ENCODE measurements at places on chromosomes 7 and 10.

- no peak for DNase-seq
Observed at GRCh38 chr7:130899071-130899560, 165.1 kb upstream of the KLF14 start.

DNA sequence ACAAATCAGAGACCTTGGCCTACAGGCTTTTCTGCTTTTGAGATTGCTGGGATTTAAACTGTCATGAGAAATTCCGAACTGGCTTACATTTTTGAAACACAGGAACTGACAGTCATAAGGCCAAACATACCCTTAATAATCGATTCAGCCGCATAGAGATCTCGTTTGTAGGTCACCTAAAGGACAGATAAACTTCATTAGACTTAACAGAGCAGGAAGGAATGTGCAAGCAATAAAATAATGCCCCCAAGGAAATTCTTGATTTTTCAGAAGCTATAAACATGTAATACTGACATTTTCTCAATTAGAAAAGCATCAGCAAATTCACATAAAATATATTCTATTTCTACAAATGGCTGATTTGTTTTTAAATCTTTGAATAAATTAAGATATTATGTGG is 120.0 kb downstream of the CRPPA start:
- no peak for DNase-seq

- peak; percentile 12 for DNase-seq
Observed at GRCh38 chr7:123749537-123749857, 694 bp upstream of the WASL start.

- DNase-seq: no peak
Observed at GRCh38 chr7:47531584-47532492, 50.1 kb downstream of the TNS3 start.

DNA sequence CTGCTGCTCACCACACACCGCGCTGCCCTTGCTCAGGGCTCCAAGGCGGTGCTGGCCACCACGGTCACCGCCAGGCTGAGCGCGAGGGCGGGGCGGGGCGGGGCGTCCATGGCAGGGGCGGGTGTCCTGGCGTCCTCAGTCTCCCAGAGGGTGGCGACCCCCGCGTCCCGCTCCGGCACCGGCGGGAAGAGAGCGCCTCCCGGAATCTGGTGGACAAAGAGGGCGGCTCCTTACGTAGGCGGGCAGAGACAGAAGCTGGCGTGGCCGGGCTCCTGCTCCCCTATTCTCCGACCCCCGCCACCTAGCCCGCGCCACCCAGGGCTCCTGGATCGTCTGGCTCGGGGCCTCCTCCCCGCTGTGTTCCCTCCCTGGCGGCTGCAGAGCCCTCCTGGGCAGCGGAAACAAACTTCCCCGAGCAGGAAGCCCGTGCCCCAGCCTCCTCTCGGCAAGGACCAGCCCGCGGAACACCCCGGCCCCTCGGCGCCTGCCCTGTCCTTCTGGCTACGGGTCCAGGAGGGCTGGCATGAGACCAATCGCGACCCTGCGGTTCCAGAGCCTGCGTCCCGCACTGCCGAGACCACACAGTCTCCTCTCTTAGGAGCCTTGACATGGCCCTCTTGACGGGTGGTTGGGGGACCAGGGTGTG is 133.8 kb upstream of the ZNF92 start:
- DNase-seq: no peak

DNA sequence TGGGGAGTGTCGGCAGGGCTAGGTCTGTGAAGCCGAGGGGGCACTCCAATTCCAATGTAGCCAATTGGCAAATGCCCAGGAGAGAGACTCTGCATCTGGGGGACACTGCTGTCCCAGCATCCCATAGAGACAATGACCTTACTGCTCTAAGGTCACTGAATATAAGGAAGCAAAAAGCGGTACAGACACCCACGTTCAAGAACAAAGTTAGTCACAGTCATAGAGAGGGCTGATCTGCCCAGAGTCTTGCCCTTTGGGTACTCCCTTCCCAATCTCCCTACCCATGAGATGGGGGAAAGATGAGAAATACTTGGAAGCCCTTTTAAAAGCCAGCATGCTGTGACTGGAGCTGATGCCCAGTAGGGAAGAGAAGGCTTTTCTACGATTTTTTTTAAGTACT is 76.3 kb upstream of the GSDME start:
- no peak for DNase-seq

DNA sequence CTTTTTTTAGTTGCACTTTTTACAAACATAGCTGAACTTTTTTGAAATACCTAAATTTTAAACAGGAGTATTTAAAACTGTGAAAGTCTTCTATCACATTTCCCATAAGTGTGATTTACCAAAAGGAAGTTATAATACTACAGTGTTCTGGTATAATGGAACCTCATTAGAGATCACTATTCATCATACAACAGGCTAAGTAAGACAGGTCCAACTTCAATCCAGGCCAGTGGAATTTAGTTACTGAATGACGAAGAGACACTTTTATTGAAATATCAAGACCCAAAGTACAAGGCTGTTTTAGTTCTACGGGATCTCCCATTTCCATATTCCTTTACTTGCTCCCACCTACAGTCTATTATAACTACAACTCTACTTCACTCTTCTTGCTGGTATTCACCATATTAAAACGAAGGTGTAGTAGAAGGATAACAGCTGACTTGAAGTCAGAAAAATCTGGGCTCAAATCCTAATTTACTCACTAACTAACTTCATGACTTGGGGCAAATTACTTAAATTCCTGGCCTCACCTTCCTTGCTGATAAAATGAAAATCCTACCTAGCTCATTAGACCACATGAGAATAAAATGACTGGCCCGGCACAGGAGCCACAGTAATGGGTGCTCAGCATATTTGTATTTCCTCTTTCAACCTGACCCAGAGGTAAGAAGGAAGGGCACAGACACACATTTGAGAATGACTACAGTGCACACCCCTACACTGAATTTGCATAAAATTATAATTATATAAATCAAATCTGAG is 21.6 kb downstream of the GPAM start:
- DNase-seq: no peak

- DNase-seq: peak; percentile 59
Observed at GRCh38 chr7:105656922-105657521, 75.7 kb upstream of the EFCAB10 start.

DNA sequence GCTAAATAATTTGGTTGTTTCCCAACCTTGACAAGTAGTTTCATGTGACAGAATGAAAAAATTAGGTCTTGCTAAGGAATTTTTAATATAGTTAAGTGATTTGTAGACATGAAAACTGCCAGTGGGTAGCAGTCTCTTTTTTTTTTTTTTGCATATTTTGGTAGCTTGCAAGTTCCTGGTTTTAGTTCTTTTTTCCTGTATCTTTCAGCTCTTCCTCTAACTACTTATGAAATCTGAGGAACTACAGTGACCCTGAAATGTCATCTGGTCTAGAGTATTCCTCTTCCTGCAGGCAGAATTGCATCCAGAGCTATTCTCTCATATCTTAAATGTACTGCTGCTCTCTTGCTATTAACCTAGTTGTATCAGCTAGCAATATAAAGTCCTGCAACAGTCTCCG is 160.4 kb downstream of the HDAC9 start:
- no peak for DNase-seq

DNA sequence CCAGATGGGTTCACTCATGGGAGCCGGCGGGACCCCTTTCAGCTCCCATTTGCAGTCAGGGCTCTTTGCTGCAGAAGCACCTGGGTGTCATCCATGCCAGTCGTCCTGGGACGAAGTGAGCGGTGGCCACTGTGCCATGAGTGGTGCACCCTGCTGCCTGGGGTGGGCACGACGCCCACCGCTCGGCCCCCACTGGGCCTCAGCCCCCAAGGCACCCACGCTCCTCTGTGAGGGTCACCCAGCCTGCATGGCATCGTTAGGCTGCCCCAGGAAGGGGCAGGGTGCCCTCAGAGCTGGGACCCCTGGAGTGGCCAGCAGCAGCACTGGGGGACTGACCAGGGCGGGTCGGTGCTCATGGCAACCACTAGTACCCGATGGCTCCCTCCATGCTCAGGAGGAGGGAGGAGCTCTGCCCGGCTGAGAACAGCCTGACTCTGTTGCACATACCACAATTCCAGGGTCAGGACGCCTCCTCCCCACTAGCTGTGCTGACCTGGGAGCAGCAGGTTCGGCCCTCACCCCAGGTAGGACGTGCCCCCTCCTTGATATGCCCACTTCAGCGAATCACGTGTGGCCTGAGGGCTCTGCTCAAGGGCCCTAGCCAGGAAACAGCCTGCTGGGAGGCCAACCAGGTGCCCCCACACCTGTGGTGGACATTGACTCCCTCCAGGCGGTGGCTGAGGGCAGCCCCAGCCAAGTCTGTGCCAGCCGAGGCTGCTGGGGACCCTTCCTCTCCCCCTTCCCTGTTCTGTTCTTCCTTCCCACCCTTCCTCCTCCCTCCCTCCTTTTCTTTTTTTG is 28.5 kb upstream of the CFAP46 start:
- no peak for DNase-seq

GRCh38 chr10:80553436-80553835 is 15.7 kb downstream of the SH2D4B start:
- no peak for DNase-seq

- DNase-seq: no peak
Observed at GRCh38 chr10:24206334-24206733, 2.6 kb upstream of the KIAA1217 start.

DNA sequence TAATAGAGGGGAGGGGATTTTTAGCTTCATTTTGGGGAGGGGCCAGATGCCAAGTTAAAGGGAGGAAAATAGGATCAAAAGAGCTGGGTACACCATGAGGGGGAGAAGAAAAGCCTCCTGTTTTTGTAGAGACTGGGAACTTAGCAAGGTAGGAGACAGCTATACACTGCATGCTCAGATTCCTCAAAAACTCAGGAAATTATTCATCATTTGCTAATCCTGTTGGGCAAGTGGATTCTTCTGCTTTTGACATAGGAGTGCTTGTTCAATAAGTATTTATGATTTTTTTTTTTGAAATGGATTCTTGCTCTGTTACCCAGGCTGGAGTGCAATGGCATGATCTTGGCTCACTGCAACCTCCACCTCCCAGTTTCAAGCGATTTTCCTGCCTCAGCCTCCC is 73.4 kb downstream of the LYZL2 start:
- DNase-seq: no peak

DNA sequence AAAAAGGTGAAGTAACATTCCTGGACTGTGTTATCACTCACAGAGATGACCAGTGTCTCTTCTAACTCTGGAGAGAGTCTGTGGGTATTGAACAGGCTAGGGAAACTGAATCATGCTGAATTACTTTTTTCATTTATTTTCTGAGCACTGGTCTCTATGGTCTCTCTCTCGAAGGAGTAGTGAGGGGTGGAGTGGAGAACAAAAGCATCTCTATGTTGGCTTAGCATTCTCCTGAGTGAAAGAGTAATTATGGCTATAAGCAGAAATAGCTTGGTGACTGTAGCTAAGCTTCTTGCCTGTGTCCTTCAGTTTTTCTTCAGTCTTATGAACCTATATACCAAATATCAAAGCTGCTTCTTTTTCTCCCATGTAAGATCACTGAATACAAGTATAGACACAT is 64.6 kb upstream of the PTN start:
- no peak for DNase-seq

- DNase-seq: no peak
Observed at GRCh38 chr10:44831581-44831980, 79.6 kb upstream of the TMEM72 start.

DNA sequence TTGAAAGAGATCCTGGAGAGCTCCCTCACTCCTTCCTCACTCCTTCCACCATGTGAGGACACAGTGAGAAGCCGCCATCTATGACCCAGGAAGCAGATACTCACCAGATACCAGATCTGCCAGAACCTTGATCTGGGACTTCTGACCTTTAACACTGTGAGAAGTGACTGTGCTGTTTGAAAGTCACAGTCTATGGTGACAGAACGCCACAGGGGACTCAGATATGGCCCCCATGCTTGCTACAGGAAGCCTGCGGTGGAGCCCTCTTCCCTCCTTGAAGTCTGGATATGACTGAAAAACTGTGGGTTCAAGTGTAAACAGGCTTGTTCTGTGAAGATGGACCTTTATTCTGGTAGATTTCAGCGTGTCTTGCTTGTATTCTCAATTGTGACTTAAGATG is 297.8 kb downstream of the KLF6 start:
- no peak for DNase-seq

GRCh38 chr10:66337211-66337610 is 588.6 kb upstream of the LRRTM3 start:
- DNase-seq: no peak

GRCh38 chr10:125629758-125630376 is 53.1 kb downstream of the TEX36 start:
- DNase-seq: no peak

- DNase-seq: no peak
Observed at GRCh38 chr7:48426966-48427555, 255.8 kb downstream of the ABCA13 start.

GRCh38 chr7:144545330-144545729 is 141.8 kb upstream of the NOBOX start:
- DNase-seq: no peak

DNA sequence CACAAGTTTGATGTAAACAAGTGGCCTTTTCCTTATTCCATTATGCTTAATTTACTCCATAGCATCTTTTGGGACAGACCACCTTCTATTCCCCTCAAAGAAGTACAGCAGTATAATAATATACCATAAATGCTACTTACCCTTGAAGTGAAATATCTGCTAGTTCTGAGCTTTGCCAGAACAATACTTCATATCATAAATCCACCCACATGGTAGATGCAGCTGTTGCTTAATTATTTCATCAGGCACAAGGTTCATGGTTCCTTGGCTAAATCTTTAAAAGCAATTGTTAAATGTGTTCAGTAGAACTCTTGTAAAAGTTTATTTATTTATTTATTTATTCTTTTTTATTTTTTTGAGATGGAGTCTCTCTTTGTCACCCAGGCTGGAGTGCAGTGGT is 32.9 kb downstream of the CSTF2T start:
- DNase-seq: no peak

DNA sequence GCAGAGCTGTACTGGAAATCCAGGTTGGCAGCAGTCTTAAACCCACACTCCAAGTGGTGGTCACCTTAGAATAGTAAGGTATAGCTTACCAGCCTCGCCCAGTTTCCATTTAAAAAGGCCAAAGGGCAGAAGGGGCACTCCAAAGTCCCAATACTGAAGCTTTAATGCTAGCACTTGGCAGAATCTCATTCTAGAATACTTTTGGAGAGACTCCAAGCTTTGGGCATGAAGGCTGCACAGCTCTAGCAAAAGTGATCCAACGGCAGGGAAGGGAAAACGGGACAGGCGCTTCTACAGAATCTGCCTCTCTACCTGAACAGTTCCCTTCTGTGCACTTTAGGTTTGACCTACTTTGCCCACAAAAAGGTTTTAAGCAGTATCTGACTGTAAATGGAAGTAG is 19.7 kb downstream of the SMURF1 start:
- DNase-seq: no peak

DNA sequence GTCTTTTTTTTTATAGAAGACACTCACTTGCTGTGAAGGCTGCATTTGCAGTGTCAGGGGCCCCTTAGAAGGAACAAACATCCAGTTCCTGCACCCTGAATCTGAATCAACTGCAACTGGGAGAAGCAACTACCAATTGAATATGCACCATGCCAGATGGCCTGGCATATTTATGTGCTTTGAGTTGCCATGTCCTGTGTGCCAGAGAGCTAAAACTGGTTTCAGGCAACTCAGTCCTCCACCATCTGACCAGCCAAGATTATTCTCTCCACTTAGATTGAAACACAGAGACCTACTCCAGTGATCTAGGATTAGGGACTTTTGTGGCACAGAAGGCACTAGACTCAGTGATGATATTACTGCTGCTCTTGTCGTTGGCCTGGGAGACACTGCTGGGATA is 225.4 kb downstream of the HECW1 start:
- no peak for DNase-seq
